Heart left ventricle (tissue), 16 donors: ENCODE measurements at places on chromosomes 4 and X.

DNA sequence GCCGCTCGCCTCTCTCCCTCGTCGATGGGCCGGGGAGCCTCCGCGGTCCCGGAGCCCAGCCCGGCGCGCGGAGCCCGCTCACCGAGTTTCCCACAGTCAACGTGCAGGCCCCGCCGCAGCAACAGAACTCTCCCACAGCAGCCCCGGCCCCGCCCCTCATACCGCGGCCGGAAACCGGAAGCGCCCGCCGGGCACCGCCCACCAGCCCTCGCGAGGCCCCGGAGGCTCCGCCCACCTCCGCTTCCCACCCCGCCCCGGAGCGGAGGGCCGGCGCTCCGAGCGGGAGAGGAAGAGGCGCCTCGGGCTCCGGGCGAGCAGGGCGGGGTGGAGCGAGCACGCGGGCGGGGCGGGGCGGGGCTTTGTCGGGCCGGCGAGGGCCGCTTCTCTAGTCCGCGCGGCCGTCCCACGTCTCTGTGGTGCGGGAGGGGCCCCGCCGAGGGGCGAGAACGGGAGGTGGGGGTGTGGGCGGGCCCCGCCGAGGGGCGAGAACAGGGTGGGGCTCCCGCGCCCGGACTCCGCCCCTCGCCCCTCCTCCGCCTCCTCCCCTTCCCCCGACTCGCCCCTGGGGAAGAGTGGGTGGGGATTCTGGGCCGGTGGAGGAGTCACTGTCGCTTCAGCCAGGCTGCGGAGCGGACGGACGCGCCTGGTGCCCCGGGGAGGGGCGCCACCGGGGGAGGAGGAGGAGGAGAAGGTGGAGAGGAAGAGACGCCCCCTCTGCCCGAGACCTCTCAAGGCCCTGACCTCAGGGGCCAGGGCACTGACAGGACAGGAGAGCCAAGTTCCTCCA, at the start of the genes ABCD1 and BCAP31:
ABCD1 (plus strand) TSS at position 605 of the 787 bp plus-strand sequence. CDS start 411 bp downstream, outside the sequence.
BCAP31 (minus strand) TSS at position 136 of the 787 bp plus-strand sequence. CDS start 1,143 bp downstream, outside the sequence.
- peak; percentile 92 for DNase-seq

DNA sequence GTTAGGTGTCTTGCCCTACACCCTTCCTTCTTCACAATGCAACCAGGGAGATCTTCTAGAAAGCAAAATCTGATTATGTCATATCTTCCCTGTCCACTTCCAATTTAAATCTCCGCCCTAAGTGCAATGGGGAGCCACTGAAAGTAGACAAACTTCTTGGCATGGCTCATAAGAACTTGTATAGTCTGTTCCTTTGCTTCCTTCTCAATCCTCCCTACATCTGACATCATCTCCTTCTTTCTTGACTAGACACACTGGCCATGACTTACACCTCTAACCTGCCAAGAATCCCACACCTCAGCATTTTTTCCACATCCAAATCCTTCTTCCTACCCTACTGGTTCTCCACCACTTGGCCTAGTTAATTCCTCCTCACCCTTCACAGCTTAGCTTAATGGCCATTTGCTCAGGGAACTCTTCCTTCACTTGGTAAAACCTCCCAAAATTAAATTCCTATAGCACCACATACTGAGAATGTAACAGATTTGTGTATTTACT, 55.1 kb downstream of the NCAPG start:
- no peak for DNase-seq

DNA sequence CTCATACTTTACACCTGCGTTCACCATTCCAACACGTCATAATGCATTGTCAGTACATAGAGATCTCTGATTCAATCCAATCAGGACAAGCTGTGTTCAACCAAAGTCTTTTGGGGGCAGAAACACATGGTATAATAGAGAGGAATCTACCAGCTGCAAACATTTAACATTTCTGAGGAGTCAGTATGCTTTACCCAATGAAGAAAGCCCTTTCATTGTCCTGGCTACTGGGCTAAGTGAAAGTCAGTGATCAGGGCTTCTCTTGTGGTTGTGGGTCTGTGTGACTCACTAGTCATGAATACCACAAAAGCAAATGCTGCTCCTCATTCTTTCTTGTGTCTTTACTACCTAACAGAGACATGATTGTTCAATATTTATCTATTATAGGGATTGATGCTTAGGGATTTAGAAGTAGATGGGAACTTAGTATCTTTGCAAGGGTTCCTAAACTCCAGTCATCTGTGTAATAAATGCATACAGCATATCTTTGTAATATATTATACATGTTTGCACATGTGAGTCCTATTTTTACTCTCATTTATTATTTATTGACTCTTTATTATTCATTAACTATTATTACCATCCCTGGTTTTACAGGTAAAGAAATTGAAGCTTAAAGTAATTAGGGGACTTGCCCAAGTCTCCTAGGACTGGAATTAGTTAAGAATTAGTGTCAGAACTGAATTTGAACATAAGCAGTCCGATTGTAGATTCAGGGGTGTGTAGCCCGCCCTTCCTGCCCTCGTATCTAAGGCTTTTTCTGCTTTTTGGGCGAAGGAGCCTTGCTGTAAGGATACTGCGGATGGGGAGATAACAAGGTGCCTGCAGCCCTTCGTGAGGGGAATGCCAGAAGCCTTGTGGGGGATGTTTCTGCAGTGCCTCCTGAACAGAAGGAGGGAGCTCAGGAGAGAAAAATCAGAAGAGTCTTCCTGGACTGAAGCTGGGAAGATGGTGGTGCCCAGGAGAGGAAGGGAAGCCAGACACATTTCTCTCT, 353.1 kb upstream of the BOD1L1 start:
- no peak for DNase-seq

GRCh38 chr4:60081839-60082238, 1118.3 kb upstream of the ADGRL3 start:
- DNase-seq = no peak

DNA sequence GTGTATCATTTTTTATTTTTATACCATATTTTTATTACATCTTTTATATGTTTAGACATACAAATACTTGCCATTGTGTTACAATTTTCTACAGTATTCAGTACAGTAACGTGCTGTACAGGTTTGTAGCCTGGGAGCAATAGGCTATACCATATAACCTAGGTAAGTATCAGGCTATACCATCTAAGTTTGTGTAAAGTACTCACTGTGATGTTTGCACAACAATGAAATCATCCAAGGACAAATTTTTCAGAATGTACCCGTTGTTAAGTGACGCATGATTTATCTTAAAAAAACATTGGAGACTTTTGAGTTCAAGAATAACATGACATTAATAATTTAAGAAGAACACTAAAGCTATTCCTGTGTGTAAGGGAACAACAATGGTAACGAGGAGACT, 96.0 kb upstream of the LEF1 start:
- no peak for DNase-seq

- DNase-seq = no peak
These were observed 560.4 kb downstream of the GRXCR1 start for GRCh38 chr4:43452948-43453347.
